ENCODE measurements at places on chromosomes 12 and 14.

- no peak for DNase-seq
These were observed 92.8 kb upstream of the TMCC3 start for GRCh38 chr12:94743174-94743573.

- no peak for DNase-seq
These were observed 1.3 kb downstream of the SLC38A1 start for GRCh38 chr12:46267575-46267824.

DNA sequence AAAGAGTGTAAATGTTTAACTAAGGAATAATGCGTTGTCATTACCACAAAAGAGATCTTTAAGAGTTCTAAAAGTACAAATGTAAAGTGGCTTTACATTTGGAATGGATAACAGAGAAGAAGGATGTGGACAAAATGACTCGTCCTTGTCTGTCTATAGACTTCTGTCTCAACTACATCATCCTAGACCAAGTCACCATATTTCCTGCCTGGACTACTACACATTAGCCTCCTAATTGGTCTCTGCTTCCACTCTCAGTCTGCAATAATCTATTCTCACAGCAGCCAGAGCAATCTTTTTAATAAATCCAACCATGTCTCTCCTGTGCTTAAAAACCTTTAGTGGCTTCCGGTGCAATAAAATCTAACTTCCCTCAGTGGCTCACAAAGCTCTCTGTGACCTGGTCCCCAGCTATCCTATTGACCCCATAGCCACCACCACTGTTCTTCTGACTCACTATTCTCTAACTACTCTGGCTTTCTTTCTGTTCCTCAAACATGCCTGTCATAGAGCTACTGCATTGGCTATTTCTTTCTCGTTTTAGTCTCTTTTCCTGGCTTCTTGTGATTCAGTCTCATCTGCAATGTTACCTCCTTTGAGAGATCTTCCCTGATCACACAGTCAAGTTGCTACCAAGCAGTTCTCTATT, 91.1 kb downstream of the MYF5 start:
- DNase-seq, result no peak

GRCh38 chr14:89702876-89703200, 251.7 kb downstream of the EFCAB11 start:
- DNase-seq, result no peak

DNA sequence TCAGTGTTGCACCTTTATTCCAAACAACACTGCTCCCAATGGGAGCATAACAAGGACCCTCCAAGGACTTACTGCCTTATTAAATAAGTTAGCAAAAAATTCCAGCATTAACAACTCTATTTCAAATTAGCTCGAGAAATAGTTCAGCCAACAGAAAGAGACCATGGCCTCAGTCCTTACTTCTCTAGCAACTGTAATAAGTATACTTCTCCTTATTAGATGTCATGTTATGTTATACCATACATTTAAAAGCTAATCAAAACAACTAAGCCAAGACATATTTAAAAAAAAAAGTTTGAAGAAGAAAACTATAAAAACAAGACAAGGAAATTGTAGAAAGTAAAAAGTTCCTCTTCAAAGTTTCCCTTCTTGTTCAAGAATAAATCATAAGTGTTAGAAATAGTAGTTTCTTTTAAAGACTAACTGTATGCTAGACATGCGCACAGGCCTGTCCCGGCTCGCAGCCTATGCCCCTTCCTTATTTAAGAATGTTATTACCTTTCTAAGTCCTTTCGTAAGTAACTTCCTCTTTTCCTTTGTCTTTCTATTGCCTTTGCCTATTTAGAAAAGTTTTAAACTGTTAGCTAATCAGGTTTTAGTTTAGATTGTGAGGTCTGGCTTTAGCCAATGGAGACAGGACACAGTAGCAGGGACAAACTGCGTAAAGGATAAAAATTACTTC, 68.6 kb downstream of the RESF1 start:
- DNase-seq, result no peak

GRCh38 chr12:14443531-14443930, 78.0 kb downstream of the ATF7IP start:
- DNase-seq, result no peak

GRCh38 chr14:99127651-99128167, 144.3 kb downstream of the BCL11B start:
- no peak for DNase-seq

DNA sequence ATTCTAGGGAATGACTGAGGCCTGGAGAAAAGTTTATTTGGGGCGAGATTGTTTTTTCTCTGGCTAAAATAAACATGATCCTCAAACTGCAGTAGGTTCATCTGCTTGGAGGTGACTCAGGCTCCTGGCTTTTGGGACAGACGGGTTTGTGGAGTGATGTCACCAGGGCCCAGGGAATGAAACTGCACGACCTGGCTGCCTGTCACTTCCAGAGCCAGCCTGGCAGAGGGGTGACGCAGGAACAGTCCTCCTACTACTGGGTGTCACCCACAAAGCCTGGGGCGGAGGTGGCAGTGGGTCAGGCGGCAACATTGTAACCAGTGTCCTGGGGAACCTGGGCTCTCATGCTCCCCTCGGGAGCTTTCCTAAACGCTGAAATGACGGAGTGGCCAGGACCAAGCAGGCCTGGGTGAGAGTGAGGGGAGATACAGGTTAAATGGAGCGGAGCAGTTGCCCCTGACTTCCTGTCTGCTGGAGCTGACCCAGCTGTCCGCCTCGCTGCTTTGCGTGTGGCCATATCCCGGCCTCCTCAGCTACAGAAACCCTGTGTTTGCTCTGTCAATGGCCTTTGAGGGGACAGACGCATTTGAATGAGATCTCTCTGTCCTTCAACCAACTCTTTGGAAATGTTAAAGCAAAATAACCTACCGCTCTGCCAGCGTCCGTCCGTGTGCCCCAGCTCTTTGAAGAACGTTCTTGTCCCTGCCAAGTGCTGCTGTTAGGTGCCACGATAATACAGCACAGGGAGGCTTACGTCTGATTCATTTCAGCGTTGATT, 6.5 kb downstream of the HIP1R start:
- no peak for DNase-seq

All from activated CD4-positive, alpha-beta T cell treated with anti-CD3 and anti-CD28 coated beads, Interleukin-2, Interleukin-4, amounts not matched to agents 100 ng/mL and 50 ng/mL, durations not matched to agents 16 hours and 8 hours (primary cell).